Hematopoietic multipotent progenitor cell (in vitro differentiated cells): ENCODE measurements at places on chromosomes 16 and 17. TPM values are rescaled to one million over a fixed set of nuclear protein-coding genes. Genes with fewer than 3 reads are reported as not detected.

- DNase-seq = no peak
Observed at GRCh38 chr17:77145612-77146245, 5.0 kb downstream of the SEC14L1 start.

GRCh38 chr16:17520561-17520960 lies 49.8 kb upstream of the XYLT1 start:
- DNase-seq = no peak

GRCh38 chr17:57636274-57636673 lies 108.8 kb downstream of the CCDC182 start:
- DNase-seq = no peak

DNA sequence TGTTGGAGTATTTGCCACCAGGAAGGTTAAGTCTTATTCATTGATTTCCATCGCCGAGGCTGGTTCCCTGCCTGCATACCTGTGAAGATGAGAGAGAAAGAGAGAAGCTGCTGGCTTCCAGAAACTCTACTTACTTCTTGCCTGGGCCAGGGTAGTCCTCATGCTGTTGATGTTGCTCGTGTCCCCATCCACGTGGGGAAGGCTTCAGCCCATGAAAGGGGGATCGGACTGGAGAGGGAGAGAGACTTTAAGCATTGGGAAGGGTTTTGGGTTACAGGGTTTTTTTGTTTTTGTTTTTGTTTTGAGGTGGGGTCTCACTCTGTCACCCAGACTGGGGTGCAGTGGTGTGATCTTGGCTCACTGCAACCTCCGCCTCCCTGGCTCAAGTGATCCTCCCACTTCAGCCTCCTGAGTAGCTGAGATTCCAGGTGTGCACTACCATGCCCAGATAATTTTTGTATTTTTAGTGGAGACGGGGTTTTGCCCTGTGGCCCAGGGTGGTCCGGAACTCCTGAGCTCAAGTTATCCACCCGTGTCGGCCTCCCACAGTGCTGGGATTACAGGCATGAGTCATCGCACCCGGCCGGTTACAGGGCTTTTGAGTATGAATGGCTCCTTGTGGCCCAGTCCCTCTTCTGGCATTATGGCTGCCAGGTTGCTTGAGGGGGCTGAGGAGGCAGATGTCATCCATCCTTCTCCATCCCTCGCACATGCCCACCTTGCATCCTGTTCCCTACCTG lies 26.6 kb downstream of the ITGB3 start:
- no peak for DNase-seq

Gene TPSG1
- not detected for total RNA-seq

DNA sequence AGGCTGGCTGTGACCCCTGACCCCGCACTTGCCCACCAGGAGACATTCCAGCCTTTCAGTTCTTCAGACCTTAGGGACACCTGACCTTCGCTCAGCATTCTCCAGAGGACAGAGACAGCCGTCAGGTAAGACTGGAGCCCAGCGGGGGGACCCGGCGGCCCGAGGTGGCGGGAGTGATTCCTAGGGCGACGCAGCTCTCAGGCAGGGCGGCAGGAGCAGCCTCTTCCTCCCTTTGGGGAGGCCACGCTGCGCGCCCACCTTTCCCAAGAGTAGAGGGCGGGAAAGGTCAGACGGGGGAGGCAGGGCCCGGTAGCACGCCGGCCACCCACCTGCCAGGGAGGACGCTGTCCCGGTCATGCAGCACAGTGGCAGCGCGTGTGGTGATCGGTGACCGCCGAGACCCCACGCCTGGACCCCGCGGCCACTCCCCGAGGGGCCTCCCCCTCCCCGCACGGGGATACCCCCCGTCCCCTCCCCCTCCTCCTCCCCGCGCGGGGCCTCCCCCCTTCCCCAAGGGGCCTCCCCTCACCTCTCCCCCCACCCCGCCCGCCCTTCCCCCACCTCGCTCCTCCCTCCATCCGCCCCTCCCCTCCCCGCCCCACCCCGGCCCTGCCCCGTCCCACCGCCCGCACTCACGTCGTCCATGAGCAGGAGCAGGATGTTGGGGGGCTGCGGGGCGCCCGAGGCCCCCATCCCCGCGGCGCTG lies 472 bp downstream of the GALNS start:
- no peak for DNase-seq

- DNase-seq = peak; percentile 71
Observed at GRCh38 chr17:74210191-74211140, 2.9 kb upstream of the TTYH2 start.

DNA sequence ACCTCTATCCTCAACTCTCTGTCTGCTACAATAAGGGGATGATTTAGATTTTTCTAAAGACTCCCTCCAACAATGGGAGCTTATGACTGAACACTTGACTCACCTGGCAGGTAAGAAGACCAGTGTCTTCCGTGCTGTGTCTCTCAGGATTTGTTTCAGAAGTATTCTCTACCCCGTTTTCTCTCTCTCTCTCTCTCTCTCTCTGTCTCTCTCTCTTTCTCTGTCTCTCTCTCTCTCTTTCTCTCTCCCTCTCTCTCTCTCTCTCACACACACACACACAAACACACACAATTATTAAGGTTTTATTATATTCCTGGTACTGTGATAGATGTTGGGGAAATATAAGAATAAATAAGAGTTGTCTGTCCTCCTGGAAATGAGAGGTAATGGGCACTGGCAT lies 263.9 kb downstream of the TOX3 start:
- no peak for DNase-seq

Gene DNAAF8
- 0.54 TPM for total RNA-seq

- DNase-seq = no peak
Observed at GRCh38 chr16:88526008-88526905, 43.9 kb upstream of the ZC3H18 start.

- DNase-seq = no peak
Observed at GRCh38 chr17:42708588-42708987, 26.3 kb downstream of the CNTNAP1 start.

- DNase-seq = no peak
Observed at GRCh38 chr17:50505591-50506130, 2.6 kb upstream of the MYCBPAP start.

Gene KRTAP4-1
- not detected for total RNA-seq

DNA sequence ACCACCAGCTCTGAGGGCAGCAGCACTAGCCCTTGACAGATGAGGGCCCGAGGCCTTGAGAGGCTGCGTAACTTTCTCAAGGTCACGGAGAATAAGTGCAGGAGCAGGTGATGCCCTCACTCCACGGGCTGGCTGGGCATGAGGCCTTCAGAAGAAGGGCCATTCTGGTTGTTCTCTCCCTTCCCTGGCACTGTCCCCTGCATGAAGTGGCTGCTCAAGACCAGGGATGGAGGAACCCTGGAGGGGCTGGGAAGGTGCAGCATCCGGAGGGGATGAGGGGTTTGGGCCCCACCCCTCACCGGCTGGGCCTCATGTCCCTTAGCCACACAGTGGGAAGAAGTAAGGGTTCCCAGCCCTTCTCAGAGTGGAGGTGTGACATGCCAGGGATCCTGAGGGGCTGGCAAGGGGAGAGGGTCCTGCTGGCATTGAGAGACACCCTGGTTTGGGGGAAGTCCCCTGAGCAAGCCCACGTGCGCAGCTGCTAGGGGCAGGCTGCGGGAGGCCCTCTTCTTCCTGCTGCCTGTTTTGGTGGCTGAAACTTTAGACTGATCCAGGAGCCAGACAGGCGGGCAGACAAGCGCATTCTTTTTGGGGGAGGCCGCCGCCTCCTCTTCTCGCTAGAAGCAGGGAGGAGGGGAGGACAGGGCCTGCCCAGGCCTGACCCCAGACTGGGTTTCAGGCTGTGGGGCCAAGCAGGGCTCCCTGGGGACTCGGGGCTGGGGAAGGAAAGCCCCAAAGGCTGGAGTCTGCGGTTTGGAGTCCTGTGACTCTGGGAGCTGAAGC lies 74.0 kb downstream of the N4BP1 start:
- DNase-seq = peak; percentile 70

Gene MOSMO
- total RNA-seq = 8.6 TPM

DNA sequence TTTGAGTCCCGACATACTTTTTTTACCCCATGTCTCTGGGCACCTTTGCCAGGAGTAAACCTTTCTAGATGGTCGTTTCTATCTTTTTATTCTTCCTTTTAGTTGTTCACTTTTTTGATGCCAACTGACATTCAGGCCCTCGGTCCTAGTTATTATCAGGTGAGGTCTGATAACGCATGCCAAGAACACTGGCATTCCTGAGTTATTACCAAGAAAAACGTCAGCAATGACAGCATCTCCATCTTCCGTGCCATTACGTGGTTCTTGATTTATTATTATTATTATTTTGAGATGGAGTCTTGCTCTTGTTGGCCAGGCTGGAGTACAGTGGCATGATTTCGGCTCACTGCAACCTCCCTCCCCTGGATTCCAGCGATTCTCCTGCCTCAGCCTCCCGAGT lies 21.4 kb downstream of the HASPIN start:
- no peak for DNase-seq

Gene ADCY9
- total RNA-seq = 8.3 TPM

Gene OR1A1
- total RNA-seq = not detected

Gene KRT25
- not detected for total RNA-seq

Gene CA5A
- total RNA-seq = not detected

Gene FN3KRP
- total RNA-seq = 14.5 TPM

Gene ZNF771
- 9.2 TPM for total RNA-seq

Gene KRTAP3-3
- not detected for total RNA-seq

DNA sequence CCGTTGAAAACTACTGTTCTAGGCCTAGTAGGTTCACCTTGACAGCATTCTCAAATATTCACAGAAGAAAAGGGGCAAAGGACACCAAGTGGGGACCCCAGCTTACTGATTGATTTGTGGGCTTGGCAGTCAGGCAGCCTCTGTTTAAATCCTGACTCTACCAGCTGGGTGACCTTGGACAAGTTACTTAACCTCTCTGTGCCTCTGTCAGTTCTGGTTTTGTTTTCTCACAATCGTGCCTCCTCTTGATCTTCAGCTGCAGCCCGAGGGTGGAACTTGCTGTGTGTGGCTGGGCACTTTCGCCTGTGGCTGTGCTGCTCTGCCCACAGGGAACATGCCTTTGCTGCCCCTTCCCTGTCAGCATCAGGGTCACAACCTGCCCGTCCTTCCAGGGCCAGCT lies 17.8 kb downstream of the RAP1GAP2 start:
- DNase-seq = peak; percentile 50
